ENCODE measurements at places on chromosomes 16 and 17.

- DNase-seq: no peak
Observed at GRCh38 chr16:75742424-75743047, 16.2 kb upstream of the CPHXL start.

DNA sequence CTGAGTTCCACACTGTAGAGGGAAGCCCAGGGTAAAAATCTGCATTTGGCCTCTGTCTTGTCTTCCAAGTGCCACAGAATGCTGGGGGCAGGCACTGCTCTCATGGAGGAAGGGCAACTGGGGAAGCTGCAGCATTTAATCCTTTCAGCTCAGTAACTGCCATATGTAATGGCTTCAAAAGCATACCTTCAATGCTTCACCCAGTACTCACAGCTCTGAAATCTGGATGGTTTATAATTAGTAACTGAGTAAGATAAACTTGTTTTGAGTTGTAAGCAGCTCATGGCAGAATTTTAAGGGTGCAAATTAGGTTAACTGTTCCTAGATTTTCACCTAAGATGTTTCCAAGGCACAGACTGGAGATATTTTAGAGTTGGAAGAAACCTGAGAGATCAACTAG, 24.5 kb downstream of the PMP22 start:
- DNase-seq: peak; percentile 15

GRCh38 chr17:83195330-83196023, 116.1 kb downstream of the METRNL start:
- DNase-seq: no peak

DNA sequence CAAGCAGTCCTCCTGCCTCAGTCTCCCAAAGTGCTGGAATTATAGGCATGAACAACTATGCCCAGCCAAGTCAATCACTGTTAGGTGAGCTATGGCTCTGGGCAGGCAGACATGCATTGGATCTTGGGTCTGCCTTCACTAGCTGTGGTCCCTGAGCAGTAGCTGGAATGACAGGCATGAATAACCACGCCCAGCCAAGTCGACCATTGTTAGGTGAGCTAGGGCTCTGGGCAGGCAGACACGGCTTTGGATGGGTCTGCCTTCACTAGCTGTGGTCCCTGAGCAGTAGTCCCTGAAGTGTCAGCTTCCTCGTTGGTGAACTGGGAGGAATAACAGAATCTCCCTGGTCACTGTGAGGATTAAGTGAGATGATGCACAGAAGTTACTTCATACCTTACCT, 6.4 kb downstream of the MRM3 start:
- no peak for DNase-seq

DNA sequence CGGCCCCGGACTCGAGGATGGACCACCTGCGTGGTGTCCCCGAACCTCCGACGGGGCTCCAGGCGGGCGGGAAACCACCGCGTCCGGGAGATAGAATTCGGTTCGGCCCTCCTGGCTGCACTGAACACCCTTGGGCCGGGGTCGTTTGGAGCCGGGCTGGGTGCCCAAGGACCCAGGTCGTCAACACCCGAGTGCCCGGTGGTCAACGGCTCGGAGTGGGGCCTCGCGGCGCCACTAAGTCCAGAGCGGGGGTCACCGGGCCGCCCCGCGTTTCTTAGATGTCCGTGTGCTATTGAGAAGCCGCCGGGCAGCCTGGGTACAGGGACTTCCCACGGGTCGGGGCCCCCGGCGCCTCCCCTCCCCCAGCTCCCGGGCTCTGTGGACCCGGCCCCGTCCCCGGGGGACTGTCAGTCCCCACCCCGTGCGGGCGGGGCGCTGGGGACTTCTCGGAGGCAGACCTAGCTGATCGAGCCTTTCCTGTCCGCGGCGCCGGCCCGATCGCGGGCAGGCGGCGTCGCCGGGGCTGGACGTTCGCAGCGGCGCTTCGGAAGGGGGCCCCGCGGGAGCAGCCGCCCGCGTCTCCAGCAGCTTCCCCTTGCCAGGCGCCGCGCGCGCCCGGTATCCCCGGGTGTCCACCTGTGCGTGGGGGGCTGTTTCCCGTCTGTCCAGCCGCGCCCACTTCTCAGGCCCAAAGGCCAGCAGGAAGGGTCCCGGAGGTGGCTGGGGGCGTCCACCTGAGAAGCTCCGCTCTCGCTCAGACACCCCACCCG, 655 bp upstream of the NPTX1 start:
- DNase-seq: no peak

- no peak for DNase-seq
Observed at GRCh38 chr16:59478838-59479237, 744.7 kb upstream of the GOT2 start.

DNA sequence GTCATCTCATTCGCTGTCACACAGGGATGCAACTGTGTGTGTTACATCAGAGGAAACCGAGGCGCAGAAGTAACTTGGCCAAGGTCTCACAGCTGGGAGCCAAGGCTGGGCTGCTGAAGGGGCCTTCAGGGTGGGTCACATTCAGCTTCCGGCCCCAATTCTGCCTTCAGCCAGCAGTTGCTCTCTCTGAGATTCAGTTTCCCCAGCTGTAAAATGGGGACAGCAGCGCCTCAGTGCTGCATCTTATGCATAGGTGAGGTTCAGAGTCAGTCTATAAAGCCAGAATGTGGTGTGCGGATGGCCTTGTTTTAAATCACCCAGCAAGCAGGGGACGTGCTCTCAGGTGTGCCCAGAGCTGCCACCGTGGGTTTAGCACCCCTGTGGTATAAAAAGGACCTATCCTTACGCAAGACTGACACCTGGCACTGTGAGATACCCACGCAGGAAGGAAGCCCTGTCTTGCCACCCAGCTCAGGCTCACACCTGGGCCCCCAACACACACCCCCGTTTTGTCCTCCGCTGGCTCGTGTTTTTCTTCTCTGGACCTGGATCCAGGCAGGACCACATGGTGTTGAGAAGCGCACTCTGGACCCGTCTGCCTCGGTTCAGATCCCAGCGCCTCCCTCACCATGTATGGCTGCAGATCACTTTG, 94.6 kb upstream of the GSE1 start:
- no peak for DNase-seq

DNA sequence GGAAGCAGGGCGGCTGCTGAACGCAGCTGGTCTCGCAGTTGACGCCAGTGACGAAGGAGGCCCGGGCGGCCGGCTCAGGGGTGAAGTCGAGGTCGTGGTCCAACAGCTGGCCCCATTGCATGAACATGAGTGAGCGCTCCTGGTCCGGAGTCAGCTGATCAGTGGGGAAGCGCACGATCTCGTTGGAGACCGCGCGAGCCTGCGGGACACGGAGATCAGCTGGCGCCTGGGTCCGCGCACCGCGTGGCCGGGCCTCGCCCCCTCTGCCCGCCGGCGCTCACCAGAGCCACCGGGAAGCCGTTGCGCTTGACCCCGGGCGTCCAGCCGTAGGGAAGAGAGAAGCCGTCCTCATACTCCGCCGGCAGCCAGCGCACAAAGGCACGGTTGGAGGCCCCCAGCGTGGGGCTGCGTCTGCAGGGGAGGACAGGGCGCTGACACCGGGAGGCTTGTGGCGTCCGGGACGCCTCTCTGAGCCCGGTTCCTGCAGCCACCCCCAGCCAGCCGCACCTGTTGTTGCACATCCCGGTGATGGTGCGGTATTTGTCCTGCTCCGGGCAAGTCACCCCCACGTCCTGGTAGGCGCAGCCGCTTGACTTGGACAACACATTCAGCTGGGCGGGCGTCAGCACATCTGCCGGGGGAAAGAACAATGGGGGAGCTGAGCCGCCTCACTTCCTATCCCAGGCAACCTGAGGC, 1.6 kb downstream of the MPO start:
- peak; percentile 18 for DNase-seq

DNA sequence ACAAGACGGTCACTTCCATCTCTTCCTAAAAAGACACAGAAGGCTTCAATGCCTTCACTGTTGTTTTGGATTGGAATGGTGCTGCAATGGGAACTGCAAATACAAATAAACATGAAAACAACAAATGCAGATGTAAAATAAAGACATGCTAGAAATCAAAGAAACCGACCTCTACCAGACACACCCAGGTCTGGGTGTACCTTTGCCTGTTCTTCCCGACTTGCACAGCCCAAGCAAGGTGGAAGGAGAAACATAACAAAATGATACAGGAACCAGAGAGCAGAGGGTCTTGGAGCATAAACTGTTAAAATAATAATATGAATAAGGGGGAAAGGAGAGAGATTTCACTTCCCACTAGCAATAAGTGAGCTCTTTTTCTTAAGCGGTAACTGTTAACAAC, 17.3 kb downstream of the RFFL start:
- DNase-seq: no peak

- DNase-seq: no peak
Observed at GRCh38 chr16:89141884-89142267, 29.7 kb upstream of the CDH15 start.

Data from brain microvascular endothelial cell (primary cell).